Endothelial cell (in vitro differentiated cells): ENCODE measurements at places on chromosomes 2 and 18.

GRCh38 chr18:64713284-64713683 is 564.4 kb upstream of the LINC00305 start:
- peaks cover 3% of the 10 kb centered on the region for H3K4me1 ChIP-seq
- H3K27me3 ChIP-seq = no peaks in the 10 kb centered on the region
- no peaks in the 10 kb centered on the region for H3K36me3 ChIP-seq
- no peak for DNase-seq
- H3K27ac ChIP-seq = no peak overlapping the region

GRCh38 chr2:69022548-69022947 is 9.6 kb downstream of the ANTXR1 start:
- DNase-seq = no peak
- H3K27ac ChIP-seq = no peak overlapping the region
- no peaks in the 10 kb centered on the region for H3K36me3 ChIP-seq
- no peak overlapping the region for H3K4me3 ChIP-seq

DNA sequence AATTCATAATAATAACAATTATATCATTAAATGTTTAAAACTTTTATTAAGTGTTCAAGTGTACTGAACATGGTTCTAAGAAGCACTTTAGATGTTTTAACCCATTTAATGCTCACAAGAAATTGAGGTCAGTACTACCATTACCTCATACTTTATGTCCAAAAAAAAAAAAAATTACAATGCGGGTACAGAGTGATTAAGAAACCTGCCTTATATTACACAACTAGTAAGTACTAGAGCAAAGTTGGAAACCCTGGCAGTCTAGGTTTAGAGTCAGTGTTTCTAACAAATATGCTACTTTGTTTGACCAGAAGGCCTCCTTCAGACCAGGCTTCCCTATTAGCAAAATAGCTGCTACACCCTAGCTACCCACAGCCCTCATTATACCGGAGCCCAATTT is 28.5 kb downstream of the PLEKHM3 start:
- no peaks in the 10 kb centered on the region for H3K4me1 ChIP-seq
- peaks cover 15% of the 10 kb centered on the region for H3K36me3 ChIP-seq
- no peak overlapping the region for H3K4me3 ChIP-seq
- peaks cover 2% of the 10 kb centered on the region for H3K27me3 ChIP-seq

- no peaks in the 10 kb centered on the region for H3K36me3 ChIP-seq
- H3K27ac ChIP-seq = no peak overlapping the region
- H3K27me3 ChIP-seq = no peaks in the 10 kb centered on the region
- DNase-seq = no peak
These were observed 18.7 kb upstream of the SLC1A4 start for GRCh38 chr2:64970495-64970894.

DNA sequence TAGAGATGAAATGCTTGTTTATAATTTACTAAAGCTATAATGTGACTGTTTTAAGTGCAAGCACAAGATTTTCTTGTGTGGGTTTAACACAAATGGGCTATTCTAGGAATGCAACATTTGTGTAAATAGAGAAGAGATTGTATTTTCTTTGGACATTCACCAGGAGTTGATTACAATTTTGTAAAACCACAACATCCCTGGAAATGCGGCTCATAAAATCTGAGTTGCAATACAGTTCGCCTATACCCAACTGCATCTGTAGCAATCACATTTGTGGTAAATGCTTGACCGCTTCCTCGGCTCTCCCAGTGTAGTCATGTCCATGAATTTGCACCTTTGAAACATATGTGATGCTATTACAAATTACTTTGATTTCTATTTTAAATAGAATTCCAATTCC is 348.7 kb upstream of the CDH20 start:
- H3K4me1 ChIP-seq = no peaks in the 10 kb centered on the region
- no peak overlapping the region for H3K4me3 ChIP-seq
- H3K27ac ChIP-seq = no peak overlapping the region
- no peaks in the 10 kb centered on the region for H3K36me3 ChIP-seq

- H3K4me1 ChIP-seq = peaks cover 25% of the 10 kb centered on the region
- no peaks in the 10 kb centered on the region for H3K36me3 ChIP-seq
- H3K27me3 ChIP-seq = peaks cover 2% of the 10 kb centered on the region
- H3K4me3 ChIP-seq = no peak overlapping the region
- DNase-seq = no peak
- H3K27ac ChIP-seq = no peak overlapping the region
These were observed 121.8 kb downstream of the PLB1 start for GRCh38 chr2:28617502-28618184.

- H3K36me3 ChIP-seq = no peaks in the 10 kb centered on the region
- H3K27me3 ChIP-seq = no peaks in the 10 kb centered on the region
- DNase-seq = no peak
- H3K4me3 ChIP-seq = no peak overlapping the region
- peak overlapping the region; percentile 81 for H3K27ac ChIP-seq
- H3K4me1 ChIP-seq = no peaks in the 10 kb centered on the region
These were observed 721 bp downstream of the MCEE start for GRCh38 chr2:71129114-71129901.

GRCh38 chr2:158575051-158575635 is 118.4 kb downstream of the PKP4 start:
- H3K27me3 ChIP-seq = no peaks in the 10 kb centered on the region
- no peaks in the 10 kb centered on the region for H3K36me3 ChIP-seq
- DNase-seq = no peak
- H3K4me1 ChIP-seq = peaks cover 3% of the 10 kb centered on the region
- no peak overlapping the region for H3K4me3 ChIP-seq
